ENCODE measurements at places on chromosomes 11 and 22. TPM values are rescaled to one million over a fixed set of nuclear protein-coding genes. Genes with fewer than 3 reads are reported as not detected.

The OMP gene
- 1.1 TPM for total RNA-seq

The FSHB gene
- total RNA-seq = not detected

The RASL10A gene
- not detected for total RNA-seq

The APOA5 gene
- total RNA-seq = not detected

The NAP1L4 gene
- 111 TPM for total RNA-seq

The ISX gene
- total RNA-seq = not detected

The CCDC89 gene
- 7.9 TPM for total RNA-seq

DNA sequence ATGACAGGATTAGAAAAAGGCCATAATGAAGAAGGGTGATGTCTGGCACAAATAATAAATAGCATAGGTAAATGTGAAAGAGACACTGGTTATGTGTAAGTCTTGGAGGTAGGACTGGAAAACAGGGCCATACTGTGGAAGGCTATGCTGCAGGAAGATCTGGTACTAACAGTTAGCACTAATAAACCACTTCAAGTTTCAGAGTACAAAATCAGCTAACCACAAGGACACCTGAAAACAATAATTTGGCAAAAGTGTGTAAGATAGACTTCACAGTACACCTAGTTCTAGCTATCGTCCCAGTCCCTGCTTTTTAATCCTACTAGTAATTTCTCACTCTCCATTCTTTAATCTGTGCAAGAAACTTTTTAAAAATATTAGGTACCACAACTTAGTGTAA, 44.3 kb downstream of the CWF19L2 start:
- DNase-seq = no peak

- DNase-seq = no peak
Measured at GRCh38 chr11:56855217-56855616, 106.7 kb upstream of the OR9G4 start.

GRCh38 chr11:11409224-11409623, 56.2 kb upstream of the CSNK2A3 start:
- DNase-seq = no peak

- DNase-seq = peak; percentile 78
Measured at GRCh38 chr11:107689317-107690202, 22.3 kb downstream of the SLN start.

DNA sequence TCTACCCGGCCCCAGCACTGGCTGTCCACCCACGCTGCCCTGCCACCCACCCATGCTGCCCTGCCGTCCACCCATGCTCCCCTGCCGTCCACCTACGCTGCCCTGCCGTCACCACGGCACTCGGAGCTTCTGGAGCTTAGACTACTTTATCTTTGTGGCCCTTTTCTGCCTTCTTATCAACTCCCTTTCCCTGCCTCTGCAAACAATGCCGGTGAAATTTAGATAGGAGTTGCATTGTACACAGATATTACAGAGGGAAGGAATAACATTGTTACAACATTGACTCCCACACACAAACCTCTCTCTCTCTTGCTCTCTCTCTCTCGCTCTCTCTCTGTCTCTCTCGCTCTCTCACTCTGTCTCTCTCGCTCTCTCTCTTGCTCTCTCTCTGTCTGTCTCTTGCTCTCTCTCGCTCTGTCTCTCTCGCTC, 33.7 kb upstream of the BRSK2 start:
- DNase-seq = peak; percentile 15

DNA sequence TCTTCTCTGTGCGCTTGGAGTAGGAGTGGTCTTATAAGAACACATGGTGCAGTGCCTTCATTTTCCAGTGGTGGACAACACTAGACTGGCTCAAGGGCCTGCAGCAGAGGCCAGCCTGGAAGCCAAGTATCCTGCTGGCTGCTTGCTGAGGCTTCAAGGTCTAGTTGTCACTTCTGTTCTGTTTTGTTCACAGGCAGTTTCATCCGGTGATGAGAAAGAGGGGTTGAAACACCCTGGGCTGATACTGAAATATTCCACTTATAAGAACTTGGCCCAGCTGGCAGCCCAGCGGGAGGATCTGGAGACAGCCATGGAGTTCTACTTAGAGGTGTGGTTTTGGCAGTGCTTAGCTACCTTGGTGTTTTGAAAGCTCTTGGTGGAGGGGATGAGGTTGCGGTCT, 29.8 kb downstream of the CABIN1 start:
- DNase-seq = no peak

- peak; percentile 80 for DNase-seq
Measured at GRCh38 chr22:44080936-44081861, 57.1 kb downstream of the PARVB start.

GRCh38 chr11:8839957-8840945, 70.7 kb upstream of the AKIP1 start:
- no peak for DNase-seq

DNA sequence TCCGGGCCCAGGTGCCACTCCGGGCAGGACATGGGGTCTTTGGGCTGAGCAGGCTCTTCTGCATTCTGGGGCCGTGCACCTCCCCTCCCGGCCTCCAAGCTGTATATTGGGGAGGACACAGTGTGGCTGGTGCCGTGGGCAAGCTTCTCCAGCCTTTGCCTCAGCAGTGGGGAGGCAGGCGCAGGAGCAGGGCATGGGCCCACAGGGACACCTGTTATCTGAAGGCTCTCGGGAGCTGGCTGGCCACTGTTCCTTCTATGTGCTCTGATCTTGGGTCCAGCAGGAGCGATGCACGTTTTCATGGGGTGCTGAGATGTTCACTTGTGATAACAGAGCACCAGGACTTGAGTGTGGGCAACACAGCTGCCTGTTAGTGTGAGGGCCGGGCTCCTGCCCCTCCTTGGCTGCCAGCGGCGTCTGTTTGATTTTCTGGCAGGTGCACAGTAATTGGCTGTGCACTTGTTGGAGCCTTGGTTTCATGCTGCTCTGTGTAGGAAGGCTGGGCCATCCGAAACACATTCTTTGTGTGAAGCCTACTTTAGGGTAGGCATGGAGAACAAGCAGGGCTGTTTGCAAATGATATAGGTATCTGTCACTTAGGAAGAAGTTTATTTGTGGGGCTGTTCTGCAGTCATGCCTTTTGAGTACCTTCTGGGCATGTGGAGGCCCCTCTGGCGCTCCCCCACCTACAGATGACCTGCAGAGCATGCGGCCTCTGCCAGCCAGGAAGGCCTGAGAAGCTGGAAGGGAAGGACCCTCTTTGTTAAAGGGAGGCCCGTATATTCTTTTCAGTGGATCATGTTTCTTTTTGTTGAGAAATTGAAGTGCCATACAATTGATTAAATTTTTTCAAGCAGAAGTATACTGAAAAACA, 201.5 kb downstream of the TBC1D22A start:
- no peak for DNase-seq

DNA sequence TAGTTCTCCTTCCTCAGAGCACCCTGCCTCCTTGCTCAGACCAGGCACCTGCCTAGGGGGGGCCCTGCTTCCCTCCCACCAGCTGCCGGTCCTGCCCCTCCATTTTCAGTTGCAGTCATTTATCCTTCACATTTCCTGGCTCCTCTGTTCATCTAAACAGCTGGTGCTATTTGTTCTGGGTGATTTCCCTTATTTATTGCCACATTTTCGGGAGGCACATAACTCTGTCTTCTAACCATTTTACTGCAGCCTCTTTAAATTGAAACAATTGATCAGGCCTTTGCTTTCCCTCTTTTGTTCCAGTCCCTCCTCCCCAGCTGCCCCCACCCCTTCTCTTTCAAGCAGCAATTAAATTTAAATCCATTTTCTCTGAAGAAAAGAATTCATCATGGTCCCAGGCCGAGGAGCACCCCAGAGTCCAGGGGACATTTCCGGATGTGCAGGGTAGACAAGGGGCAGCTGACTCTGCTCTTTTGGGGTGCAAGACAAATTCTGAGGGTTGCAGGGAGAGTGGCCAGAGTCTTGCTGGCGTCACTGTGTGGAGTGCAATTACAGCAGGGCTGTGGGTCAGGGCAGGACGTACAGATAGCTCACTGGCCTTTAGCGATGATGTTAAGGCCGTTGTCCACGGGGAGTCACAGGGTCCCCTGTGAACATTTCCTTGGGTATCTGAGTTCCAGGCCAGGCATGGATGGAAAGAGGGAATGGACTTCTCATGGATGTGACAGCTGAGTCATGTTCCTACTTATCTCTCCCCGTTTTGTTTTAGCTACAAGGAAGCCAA, 476.4 kb downstream of the TBC1D22A start:
- no peak for DNase-seq

DNA sequence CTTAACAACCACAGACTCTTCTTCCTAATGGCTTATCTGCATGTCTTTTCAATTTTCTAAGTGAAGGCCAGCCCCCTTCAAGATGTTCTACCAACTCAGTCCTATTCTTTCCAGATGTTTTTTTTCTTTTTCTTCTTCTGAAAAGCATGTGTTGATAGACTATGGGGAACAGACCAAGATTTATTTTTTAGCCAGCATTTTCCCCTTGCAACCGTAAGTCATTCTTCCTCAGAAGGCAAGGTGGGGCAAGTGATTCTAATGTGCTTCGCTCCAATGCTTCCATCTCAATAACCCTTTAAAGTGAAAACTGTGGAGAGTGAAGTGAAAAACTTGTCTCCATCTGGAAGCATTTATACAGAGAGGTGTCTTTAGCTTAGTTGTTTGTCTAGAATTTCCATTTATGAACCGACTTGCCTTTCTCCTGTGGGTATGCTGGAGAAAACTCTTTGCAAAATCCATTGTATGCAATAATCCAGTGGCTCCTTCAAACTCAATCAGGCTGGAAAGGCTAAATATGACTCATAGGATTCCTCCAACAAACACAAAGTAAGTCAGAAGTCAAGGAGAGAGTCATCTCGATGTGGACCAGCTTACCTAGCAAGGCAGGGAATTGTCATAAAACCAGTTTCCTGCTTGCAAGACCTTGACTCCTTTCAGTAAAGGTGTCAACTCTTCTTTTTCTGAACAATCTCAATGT, 83.7 kb downstream of the MAML2 start:
- peak; percentile 77 for DNase-seq

GRCh38 chr11:118537409-118537980, 6.5 kb downstream of the TMEM25 start:
- no peak for DNase-seq

DNA sequence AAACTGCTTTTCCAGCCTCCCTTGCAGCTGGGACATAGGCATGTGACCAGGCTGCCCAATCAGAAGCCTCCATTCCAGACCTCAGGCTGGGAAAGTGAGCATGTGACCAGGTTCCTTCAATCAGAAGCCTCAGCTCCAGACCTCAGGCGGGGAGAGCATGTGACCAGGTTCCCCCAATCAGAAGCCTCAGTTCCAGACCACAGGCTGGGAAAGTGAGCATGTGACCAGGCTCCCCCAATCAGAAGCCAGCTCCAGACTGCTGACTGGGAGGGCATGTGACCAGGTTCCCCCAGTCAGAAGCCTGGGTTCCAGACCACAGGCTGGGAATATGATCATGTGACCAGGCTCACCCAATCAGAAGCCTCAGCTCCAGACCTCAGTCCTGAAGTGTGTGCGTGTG, 11.7 kb upstream of the IL2RB start:
- DNase-seq = no peak

DNA sequence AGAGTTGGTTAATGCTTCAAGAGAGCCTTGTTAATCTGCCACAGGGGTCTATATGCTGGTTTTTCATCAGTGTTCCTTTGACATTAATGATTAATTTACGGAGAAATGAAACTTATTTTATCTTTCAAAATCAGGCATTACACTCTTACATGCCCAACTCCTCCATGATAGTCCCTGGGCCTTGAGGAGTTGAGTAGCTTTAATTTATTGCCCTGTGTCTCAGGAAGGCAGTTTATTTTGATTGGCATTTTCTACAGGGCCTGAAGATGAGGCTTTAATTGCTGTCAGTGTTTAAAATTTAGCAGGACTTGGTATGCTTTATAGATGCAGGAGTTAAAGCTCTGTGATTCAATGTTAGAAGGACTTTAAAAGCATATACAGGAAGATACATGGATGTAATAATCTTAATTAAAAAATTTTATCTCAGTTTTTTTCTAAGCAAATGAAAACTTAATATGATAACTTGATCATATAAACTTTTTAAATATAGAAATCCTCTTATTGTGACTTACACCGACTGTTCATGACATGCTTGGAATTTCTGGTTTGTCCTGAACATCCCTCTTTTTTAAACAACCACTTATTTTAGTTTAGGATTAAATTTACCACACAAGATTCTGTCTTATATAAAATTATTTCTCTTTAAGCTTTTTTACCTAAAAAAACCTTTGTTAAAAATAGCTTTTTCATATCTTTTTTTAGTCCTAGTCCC, 12.2 kb downstream of the GLYAT start:
- no peak for DNase-seq

GRCh38 chr11:89065066-89065465, 716 bp downstream of the GRM5 start:
- no peak for DNase-seq

DNA sequence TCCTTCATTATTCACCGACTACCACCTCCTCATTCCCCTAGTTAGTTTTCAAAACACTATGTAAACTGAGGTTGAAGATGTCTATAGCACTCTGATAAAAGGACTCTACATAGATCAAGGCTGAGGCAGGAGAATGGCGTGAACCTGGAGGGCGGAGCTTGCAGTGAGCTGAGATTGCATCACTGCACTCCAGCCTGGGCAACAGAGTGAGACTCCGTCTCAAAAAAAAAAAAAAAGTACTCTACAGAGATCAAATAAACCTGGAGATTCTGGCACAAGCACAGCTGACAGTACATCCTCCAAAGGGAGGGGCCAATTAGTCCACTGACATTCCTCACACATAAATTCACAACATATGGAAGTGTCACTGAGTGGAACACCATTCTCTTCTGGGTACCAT, 31.0 kb downstream of the TSG101 start:
- peak; percentile 11 for DNase-seq

DNA sequence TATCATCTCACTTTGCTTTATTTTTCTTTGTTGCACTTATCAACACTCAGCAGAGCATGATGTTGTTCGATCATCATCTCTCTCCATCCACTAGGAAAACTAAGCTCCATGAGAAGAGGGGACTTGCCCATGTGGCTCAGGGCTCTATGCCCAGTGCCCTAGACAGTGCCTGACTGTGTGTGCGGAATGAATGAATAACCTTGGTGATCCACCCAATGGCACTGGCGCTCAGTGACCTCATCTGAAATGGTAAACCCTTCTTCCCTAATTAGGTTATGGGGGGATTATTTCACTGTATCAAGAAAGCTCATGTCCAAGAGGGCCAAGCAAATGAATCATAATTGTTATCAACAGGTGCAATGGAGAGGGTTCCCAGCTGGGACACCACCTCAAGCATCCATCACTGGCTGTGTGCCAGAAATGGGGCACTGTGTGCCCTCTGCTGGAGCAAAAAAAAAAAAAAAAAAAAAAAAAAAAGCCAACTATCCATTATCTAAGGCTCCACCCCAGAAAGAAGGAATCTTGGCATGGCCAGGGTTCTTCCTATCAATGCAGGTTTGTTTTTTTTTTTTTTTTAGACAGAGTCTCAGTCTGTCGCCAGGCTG, 172.6 kb downstream of the LARGE1 start:
- no peak for DNase-seq
